Activated CD4-positive, alpha-beta T cell treated with anti-CD3 and anti-CD28 coated beads for 36 hours (primary cell): ENCODE measurements at places on chromosomes 5 and 9. TPM values are rescaled to one million over a fixed set of nuclear protein-coding genes. Genes with fewer than 3 reads are reported as not detected.

DNA sequence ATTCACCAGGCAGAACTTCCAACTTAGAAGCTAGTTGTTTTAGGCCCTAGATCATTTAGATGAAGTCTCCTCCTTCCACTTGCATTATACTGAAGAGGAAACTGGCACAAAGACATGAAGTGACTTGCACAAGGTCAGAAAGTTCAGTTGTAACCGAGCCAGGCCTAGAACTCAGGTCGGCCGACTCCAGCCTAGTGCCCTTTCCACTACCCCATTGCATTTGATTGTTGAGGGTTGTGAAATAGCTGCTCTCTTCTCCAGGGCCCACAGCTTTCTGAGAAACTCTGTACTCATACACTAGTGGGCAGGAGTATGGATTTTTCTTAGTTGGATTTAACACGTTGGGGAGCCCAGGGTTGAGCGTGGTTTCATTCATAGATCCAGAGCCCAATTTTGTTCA lies 5.6 kb downstream of the ZNF462 start:
- no peak for DNase-seq

- no peak for DNase-seq
Observed at GRCh38 chr5:93704996-93705395, 36.4 kb downstream of the POU5F2 start.

Gene ARSI
- not detected for total RNA-seq

DNA sequence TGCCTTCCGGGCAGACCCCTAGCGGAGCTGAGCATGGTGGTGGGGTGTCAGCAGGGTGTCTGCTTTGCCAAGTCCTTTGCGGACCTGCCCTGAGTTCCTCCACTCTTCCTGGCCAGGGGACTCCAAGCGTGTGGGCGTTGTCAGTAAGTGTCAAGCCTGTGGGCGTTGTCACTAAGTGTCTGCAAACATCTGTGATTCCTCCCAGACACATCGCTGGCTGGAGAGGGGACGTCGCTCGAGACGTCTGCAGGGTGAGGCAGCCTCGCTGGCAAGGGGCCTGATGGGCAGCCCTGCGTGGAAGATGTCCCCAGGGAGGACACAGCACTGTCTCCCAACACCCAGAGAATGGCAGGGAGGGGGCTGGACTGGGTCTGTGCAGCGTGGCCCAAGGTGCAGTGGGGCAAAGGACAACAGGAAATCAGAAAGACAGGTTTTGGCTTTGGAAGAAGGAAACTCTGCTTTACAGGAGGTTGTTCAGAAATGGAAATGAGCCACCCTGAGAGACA lies 28.8 kb downstream of the ADAMTSL2 start:
- no peak for DNase-seq

Gene LECT2
- not detected for total RNA-seq
